ENCODE measurements at places on chromosomes 1 and 21.

DNA sequence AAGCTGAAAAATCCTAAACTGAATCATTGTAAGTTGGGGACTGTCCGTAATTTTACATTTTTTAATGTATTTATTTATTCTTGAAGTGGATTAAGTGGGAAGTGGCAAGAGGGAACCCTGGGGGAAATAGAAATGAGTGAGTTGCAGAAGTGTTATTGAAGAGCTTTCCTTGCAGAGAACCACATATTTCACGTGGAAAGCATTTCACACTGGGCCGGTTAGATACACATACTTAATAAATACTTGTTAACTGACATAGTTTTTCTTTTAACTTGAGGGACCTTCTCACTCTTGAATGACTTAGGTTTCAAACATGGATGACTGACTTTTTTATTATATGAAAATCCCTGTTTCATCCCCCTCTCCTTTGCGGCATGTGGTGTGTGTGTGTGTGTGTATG lies 239.3 kb downstream of the LMO4 start:
- no peak for DNase-seq

DNA sequence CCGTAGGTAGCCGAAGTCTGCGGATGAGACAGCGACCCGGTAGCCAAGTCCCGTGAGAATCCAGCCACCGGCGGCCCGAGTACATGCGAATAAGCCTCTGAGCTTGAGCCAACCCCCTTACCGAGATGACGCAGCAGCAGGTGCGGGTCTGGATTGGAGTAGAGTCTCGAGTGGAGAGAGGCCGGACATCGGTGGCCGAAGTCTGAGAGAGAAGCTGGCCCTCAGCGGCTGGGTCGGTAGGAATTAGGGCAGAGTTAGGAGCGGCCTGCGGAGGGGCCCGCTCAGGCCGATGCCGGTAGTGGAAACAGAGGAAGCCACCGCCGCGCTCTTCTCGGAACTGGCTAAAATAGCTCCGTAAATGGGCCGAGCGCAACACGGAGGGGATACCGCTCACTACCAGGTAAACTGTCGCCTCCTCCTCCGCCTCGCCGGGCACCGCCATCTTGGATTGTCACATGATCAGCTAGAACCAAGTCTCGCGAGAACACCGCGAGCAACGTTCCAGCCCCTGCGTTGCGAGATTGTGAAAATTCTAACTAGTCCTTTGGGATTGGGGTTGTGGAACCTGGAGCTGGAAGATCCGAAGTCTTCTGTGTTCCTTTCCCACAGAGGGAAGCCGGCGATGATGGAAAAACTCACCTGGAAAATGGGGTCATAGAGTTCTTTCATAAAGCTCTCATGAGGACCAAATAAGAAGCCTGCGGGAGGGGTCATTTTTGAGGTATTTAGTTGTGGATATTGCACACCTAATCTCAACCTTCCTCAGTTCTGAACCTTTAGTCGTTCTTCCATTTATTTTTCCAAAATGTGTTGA lies at the start of gene GPATCH3:
Gene GPATCH3 (minus strand): TSS at position 467 of the 814 bp plus-strand sequence. CDS start 25 bp downstream, at position 442.
- peak; percentile 86 for DNase-seq

DNA sequence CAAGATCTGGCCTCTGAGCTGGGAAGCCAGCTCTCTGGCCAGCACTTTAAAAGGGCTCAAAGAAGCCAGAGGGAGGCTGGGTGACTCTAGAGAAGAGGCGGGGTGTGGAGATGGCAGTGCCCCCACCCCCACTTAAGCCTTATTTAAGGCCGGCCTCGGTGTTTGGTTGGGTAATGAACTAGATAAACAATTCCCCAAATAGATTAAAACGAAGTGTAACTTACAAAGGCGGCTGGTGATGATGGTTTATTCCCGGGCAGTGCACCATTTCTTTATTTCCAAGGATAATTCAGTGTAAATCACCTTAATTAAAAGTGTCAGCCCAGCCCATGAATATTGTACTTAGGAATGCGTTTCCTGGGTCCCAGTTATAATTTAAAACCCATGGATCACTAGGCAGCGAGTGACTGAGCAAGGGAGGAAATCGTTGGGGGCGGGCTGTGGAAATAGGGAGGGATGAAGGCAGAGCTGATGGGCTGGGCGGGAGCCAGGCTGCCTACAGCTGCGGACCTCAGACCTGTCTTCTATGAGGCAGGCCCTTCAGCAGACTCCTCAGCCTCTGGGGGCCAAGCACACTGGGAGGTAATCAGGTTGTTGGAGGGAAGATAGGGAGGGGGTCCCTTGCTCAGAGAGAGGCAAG lies 54.9 kb downstream of the TMEM53 start:
- peak; percentile 47 for DNase-seq

GRCh38 chr1:203367057-203367456 lies 16.1 kb upstream of the FMOD start:
- DNase-seq = peak; percentile 96

DNA sequence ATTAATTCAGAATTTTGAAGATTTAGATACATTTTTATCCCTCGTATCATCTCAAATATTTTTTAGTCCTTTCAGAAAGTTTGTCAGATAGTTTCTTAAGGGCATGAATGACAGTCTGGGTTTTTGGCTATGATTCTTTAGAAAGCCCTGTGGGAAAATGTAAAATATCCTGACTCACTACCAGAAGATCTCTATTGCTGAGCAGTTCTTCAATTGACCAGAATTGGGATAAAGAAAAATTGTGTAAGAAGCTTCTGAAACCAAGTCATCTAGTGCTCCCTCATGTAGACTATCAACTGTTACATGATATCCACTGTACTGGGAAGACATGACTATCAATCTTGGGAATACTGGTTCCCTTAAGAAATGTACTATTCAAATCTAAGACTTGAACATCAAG lies 608.3 kb upstream of the CHRM3 start:
- DNase-seq = no peak

GRCh38 chr21:25326181-25326580 lies 281.1 kb downstream of the MRPL39 start:
- no peak for DNase-seq

- DNase-seq = no peak
Measured at GRCh38 chr21:43940329-43941050, 71.6 kb upstream of the TRAPPC10 start.

GRCh38 chr1:51303751-51304251 lies 26.6 kb downstream of the TTC39A start:
- DNase-seq = no peak

Data from NCI-H2081 (cell line).